Stimulated activated CD8-positive, alpha-beta memory T cell treated with anti-CD3 and anti-CD28 coated beads, Interleukin-2, amount 100 ng/mL, for 1 hour (primary cell): ENCODE measurements at places on chromosomes 2 and 18.

DNA sequence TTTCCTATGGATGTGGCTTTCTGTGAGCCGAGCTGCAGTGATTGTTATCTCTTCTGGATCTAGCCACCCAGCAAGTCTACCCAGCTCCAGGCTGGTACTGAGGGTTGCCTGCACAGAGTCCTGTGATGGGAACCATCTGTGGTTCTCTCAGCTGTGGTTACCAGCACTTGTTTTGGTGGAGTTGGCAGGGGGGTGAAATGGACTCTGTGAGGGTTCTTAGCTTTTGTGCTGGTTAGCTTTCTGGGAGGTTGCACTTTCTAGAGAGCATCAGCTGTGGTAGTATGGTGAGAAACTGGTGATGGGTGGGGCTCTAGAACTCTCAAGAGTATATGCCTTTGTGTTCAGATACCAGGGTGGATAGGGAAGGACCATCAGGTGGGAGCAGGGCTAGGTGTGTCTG, 45.4 kb upstream of the MYL1 start:
- no peak for DNase-seq

DNA sequence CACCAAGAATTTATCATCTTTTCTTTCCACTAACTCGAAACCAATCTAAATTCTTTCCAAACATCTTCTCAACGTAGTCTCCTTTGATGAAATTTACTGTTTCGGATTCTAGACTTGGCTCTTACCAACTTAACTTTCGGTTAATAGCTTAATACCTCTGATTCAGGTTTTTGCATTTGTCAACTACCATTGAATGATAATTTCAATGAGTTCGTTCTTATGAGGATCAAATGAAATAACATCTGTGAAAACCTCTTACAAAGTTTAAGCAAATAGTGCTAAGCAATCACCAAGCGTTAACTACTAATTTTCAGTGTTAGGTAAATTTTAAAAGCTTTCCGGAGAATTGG, 593 bp upstream of the NRBP1 start:
- DNase-seq = no peak

DNA sequence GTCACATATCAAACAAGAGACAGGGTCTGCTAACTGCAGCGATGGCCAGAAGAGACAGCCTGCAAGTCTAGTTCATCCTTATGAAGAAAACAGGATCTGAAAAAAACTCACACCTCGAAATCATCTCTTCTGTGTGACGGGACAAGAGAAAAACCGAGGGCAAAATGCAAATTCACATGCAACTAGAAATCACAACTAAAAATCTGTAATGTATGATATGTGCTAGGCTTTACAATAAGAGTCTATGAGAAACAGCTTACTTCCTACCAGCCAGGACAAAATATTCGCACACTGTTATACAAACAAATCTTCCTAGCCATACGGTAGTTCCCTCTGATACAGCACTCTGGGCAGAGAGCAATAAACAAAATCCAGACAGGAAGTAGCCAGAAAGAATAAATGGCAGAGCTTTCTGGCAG, 48.8 kb downstream of the ANKRD44 start:
- no peak for DNase-seq

- DNase-seq = no peak
These were observed 282.9 kb upstream of the SLC8A1 start for GRCh38 chr2:40734797-40735196.

- no peak for DNase-seq
These were observed 57.6 kb downstream of the PXDN start for GRCh38 chr2:1686784-1687105.

- no peak for DNase-seq
These were observed 188.4 kb downstream of the LOXHD1 start for GRCh38 chr18:46468426-46469180.

DNA sequence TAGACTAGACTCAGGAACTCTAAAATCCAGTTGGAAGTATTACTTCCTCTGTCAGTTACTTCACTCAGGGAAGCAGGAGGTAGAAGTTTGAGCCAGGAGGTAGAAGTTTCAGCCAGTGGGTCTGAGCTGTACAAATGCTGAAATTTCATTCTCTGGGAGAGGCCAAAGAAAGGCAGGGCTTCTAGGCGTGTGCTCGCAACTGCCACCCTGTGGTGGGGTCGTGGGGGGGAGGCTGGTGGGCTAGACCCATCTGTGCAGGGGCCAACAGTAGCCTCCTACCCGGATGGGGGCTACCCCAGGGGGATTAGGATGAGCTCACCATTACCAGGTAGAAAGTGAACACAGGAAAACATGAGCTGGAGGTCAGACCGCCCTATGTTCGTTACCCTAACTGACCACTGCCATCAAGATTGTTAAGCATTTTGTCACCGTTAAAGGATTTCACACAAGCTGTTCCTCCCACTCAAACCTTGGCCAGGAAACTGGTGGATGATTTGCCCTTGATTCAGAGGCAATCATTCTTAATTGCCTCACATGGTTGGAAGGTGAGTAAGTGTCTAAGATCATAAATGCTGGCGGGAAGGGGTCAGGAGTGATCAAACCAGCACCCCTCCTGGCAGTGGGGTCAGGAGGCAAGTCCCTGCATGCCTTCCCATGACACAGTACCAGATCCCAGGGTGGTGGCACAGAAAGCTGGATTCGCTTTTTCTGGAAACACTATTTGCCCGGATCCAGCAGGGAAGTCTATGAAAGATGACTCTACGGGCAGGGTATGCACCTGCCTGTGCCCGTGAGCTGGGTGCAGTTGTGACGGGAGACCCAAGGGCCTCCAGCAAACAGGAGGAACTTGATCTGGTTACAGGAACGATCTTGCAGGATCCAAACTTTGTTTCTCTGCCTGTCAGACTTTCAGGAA, 5.2 kb upstream of the FHL2 start:
- no peak for DNase-seq

GRCh38 chr2:96870626-96871255, 861 bp upstream of the SEMA4C start:
- no peak for DNase-seq

DNA sequence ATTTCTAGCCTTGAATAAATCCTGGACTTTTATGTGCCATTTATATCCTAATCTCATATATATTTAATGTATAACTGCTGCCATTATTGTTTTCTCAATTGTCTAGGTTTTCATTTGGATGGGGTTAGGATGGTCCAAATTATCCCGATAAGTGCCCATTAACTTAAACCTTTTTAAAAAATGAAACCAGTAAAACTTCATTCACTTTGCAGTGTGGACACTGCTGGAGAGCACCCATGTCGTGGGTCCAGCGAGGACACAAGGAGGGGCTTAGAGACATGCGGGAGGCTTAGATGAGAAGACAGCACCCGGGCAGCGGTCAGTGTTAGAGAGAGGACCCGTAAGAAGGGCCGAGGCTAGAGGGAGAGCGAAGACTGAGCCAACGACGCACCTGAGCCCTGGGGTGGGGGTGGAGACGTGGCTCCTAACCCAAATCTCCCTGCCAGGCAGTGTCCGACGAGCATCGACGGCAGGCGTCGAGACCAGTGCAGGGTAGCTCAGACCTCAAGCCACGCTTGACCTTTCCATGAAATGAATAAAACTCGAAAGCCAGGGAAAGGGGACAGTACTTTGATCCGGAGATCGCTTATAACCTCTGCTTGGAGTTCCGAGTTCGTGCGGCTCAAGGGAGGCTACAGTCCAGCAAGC, 9.0 kb upstream of the EN1 start:
- no peak for DNase-seq

DNA sequence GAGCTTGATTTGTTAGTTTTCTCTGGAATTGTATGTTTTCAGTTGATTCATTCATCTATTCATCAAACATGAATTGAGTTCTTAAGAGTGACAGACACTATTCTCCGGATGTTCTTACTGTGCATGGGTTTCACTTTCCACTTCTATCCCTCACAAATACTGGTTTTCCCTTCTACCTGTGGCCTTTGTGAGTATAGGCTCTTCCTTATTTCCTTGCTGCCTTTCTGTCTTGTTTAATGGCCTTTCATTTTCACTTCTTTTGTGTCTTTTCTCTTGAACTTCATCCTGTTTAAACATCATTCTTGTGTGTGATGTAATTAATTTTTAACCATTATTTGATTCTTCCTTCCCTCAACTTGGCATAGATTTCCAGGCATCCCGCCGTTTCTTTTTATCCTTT, 90.7 kb downstream of the CRIM1 start:
- no peak for DNase-seq

GRCh38 chr2:73821227-73821626, 7.5 kb upstream of the STAMBP start:
- DNase-seq = no peak

GRCh38 chr2:100561191-100561590, 1.6 kb upstream of the PDCL3 start:
- no peak for DNase-seq

DNA sequence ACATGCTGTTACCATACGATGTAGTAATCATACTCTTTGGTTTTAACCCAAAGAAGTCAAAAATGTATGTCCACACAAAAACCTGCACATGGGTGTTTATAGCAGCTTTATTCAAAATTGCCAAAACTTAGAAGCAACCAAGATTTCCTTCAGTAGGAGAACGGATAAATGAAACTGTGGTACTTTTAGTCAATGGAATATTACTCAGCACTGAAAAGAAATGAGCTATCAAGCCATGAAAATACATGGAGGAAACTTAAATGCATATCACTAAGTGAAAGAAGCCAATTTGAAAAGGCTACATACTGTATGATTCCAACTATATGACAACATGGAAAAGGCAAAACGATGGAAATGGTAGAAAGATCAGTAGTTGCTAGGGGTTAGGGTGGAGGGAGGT, 86.6 kb downstream of the HNRNPLL start:
- DNase-seq = no peak
